ENCODE measurements at places on chromosomes 7 and 10.

DNA sequence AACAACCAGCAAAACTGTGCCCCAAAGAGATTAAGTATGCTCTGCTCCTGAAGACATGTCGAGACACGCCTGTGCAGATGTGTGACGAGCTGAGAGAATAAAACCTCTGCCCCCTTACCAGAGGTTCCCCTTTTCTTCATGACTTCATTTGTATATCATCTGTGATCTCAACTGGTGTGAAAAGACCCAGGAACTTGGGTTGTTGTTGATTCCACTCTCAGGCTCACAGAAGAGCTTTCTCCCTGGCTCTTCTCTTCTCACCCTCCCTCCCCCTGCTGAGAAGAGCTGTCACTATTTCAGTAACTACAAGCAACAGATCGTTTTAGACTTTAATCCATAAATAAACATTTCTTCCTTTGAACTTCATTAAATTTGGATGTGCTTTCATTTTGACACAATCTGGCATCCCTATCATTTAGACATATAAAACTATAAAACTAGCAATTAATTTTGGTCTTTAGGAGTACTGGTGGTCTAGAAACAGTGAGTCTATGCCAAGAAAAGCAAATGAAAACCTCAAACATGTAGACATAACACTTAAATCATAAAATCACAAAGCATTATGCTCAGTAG is 179.3 kb upstream of the FZD8 start:
- DNase-seq, result no peak

GRCh38 chr7:47552621-47553020 is 29.3 kb downstream of the TNS3 start:
- no peak for DNase-seq

DNA sequence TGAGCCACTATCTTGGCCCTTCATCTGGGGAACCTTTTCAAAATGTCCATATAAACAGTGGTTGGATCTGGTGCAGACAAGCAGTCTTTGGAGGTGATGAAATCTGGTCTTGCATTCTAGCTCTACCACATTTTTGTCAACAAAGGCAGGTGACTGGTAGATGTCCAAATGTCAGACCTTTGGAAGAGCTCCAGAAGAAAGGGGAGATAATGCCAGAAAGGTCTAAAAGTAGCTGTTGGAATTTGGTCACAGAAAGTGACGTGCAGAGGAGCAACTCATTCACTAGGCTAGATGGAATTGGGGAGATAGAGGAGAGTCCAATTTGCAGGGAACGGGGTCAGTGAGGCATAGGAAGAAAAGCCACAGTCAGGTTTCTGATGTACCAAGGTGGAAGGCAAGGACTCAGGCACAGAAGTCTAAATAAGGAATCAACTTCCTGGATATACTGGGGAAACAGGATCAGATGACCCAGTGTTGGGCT is 36.4 kb upstream of the WAC start:
- DNase-seq, result no peak

GRCh38 chr7:127881564-127881963 is 149.7 kb downstream of the LRRC4 start:
- DNase-seq, result no peak

- DNase-seq, result no peak
These were observed 232.5 kb downstream of the SH2D4B start for GRCh38 chr10:80770239-80770638.

- DNase-seq, result no peak
These were observed 104.4 kb downstream of the STRA8 start for GRCh38 chr7:135337977-135338550.

GRCh38 chr10:103763374-103764202 is 91.8 kb downstream of the SH3PXD2A start:
- DNase-seq, result no peak

GRCh38 chr7:44393238-44394111 is 68.1 kb upstream of the CAMK2B start:
- no peak for DNase-seq

GRCh38 chr7:44461387-44461786 is 29.1 kb downstream of the NUDCD3 start:
- DNase-seq, result no peak

- no peak for DNase-seq
These were observed 19.6 kb upstream of the CNTNAP2 start for GRCh38 chr7:146096994-146097393.

DNA sequence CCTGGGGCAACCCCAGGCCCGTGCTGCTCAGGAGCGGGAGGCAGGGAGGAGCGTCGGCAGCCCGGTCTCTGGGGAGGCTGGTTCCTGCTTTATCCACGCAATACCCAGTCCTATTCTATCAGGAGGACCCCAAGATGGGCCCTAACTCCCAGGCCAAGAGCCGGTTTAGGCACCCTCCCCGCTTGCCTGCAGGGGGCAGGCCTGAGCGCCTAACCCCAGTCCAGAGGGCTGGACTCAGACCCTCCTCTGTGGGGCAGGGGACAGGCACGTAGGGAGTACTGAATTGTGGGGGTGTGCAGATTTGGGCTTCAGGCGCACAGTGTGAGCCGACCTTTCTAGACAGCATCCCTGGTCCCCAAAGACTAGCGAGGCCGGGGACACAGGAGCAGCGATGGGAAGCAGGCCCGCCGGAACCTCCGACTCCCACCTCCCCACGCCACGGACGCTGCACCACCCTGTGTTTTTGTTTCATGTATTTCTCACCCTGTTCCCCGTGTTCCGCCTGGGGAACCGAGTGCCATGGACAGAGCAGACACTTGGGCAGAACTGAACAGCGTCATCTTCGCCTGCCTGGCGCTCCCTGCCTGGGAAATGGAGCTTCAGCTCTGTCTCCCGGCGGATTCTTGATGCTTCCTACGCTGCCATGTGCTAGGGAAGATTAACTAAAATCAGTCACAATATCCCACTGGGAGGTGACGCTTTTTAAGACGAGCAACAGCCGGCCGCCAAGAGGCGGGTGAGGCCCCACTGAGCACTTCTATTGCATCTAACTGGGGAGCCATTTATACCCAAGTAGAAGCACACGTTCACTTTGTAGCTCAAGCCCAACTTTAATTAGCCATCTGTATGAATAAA is 5.3 kb downstream of the NUDT1 start:
- DNase-seq, result no peak

DNA sequence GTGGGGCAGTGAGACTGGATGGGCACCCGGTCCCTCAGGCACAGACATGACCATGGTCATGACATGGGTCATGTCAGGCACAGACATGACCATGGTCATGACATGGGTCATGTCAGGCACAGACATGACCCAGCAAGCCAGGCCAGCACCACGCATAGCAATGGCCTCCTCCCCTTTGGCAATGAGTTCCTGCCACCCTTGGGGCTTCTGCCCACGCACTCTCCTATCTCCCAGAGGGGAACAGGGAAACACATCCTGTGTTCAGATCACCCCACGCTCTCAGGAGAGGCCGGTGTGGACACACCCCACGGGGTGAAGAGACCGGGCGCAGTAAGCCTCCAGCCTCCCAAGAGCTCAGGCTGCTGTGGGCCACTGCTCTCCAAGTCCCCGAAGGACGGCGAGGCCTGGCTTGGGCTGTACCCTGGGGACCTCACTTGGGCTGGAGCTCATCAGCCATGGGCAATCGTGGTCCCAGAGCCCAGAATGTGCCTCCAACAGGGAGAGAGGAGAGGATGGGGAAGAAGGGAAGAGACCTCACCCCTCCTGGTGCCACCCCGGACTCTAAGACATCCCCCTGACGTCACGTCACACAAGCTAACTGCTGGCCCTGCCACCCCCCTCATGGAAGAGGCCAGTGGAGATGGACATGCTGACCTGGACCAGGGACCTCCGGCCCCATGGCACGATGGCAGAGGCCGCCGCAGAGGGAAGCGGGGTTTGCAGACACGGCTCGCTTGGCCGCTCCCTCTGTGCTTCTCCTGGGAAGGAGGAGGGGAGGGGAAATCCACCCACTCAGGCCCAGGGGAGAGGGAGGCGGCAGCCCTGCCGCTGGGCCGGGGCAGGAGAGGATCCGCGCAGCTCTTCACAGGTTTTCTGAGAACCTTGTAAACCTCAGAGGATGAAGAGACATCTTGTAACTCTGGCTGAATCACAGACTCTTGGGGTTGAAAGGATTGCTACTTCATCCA is 269.6 kb downstream of the ELFN1 start:
- no peak for DNase-seq

- DNase-seq, result no peak
These were observed 15.9 kb downstream of the COL1A2 start for GRCh38 chr7:94410413-94411187.

DNA sequence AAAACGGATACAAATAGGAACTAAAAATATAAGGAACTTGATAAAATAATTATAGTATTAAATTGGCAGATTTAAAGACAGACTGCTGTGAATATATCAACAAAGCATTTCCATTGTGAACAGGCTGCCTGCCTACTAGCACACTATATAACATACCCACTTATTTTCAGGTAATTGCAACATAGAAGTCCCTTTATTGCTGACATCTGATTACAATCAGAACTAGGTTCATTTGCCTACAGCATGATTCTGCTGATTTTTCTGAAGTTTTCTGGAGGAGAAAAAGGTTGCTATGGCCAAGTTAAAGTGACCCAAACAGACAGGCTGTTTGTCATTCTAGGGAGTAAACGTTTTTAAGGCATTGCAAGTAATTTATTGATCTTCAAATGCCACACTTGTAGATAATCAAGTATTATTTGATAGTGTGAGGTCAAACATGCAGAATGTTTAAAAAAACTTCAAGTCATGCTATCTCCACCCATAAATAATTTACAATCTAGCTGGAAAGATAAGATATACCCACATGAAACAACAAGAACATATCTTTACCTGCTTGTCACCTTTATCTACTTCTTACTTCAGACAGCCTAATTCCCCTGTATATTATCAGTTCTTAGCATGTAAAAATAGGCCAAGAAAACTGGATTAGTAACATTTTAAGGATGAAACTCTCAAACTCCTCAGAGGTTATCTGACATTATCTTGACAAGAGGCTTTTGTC is 40.5 kb downstream of the MTPN start:
- no peak for DNase-seq

GRCh38 chr10:73905256-73906020 is 5.5 kb upstream of the PLAU start:
- no peak for DNase-seq

- no peak for DNase-seq
These were observed 73.4 kb upstream of the FAM13C start for GRCh38 chr10:59435707-59436106.

DNA sequence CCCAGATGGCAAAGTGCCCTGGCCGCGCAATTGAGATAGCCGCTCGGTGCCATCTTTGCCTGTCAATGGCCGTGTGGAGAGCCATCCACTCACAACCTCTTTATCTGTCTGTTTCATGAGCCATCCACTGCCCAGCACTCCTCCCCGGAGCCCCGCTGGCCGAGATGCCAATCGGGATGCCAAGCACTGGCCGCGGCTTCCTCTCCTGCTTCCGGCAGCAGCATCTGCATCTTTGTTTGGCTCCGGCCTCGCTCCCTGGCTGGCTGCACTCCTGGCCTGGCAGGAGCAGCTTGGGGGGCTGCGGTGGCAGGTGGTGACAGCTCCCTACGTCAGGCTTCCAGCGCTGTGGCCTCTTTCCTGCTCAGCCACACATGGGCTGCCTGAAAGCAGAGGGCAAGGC is 231.7 kb downstream of the USP6NL start:
- no peak for DNase-seq

GRCh38 chr7:50779427-50779826 is 3.3 kb downstream of the GRB10 start:
- no peak for DNase-seq

DNA sequence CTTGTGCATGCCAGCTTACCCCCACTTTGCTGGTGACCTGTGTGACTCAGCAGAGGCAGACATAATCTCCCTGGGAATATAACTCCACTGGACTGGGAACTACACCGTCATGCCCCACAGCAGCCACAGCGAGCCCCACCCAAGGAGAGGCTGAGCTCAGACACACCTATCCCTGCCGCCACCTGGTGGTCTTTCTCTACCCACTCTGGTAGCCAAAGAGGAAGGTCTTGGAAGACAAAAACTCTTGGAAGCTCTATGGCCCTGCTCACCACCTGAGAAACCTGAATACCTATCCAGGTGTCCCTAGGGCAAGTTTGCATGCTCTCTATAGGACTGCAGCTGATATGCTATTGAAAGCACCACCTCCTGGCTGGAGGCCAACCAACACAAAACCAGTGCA is 48.1 kb downstream of the MYO3A start:
- no peak for DNase-seq

DNA sequence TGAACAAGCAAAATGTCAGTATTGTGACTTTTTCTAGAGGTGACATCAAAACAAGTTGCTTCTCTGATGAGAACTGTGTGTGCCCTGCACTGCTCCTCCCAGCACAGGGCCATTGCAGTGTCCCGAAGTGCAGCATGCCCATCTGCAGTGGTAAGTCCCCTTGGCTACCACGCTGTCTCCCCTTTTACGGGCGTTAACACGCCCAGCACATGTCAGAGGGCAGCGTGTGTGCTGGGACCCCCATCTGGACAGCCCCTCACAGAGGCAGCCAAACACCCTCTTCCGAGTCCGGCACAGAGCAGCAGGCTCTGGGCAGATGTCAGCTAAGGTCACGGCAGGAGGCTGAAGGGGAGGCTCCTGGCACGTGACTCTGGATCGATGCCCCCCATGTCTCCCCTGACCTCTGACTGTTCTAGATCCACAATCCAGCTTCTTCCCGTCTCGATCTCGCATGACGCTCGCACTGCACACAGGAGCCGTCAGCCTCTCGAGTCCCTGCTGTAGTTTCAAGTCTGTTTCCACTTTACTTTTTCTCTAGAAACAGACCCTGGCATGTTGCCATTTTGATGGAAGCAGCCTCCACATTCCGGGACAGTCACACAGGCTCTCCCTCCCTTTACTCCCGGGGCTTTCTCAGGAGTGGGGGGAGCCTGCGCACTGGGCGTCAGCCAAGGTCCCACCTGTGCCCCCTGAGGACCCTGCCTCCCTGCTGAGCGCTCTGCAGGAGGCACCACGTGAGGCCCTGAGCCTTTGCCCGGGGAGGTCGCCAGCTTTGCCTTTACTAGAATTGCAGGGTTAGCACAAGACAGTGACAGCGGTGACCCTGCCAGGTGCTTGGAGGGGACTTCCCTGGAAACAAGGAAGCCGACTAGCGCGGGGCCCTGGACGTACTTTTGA is 133.8 kb downstream of the TCERG1L start:
- no peak for DNase-seq

DNA sequence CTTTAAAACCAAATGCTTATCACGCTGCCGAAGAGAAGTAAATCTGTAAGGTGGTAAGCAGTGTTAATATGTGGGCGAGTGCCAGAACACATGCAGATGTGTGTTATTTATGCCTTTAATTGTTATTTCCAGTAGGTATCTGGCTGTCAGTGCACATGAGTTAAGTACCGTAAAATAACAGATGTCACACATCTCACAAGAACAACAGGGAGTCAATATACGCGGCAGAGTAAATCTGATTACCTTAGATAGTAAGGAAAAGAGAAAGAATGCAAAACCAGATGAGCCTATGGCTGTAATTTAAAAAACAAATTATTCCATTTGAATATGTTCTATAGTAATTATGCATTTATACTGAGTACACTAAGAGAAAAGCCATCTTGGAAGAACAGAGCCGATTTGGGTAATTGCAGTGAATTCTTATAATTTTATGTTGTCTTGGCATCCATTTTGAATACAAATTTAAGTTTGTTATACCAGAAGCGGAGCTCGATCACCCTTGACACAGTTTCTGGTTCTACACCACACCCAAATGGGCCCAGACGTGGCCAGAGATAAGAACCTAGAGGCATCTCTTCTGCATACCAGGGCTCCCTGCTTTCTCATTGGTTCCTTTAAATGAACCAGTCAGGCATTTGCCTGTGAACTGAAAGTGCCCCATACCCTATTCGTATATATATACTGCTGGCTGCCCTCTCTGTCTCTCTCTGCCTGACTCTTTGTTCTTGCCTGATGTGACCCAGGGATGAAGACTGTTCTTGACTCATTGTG is 34.8 kb downstream of the DNAJB9 start:
- DNase-seq, result no peak

- no peak for DNase-seq
These were observed 25.8 kb downstream of the AP5Z1 start for GRCh38 chr7:4800926-4801838.

- no peak for DNase-seq
These were observed 1.4 kb upstream of the ZYX start for GRCh38 chr7:143379611-143380259.

All from activated naive CD4-positive, alpha-beta T cell (primary cell).